Vein endothelial cell (primary cell): ENCODE measurements at places on chromosomes 12 and 14. TPM values are rescaled to one million over a fixed set of nuclear protein-coding genes. Genes with fewer than 3 reads are reported as not detected.

Gene PPP1R36
- 0.65 and 0.67 TPM in 2 replicates for total RNA-seq

Gene A2M
- total RNA-seq = 24.5 and 37.6 TPM in 2 replicates

Gene HCAR3
- not detected in 2 replicates for total RNA-seq

Gene AQP6
- not detected in 2 replicates for total RNA-seq

Gene HVCN1
- total RNA-seq = 1.6 and 2.9 TPM in 2 replicates

Gene SMIM41
- 0.19 TPM in 1 of 2 replicates, not detected in the other for total RNA-seq

Gene PPP1R1A
- total RNA-seq = not detected in 2 replicates

Gene CCDC184
- total RNA-seq = under 0.01 and 0.10 TPM in 2 replicates

Gene RD3L
- total RNA-seq = not detected in 2 replicates

Gene LRR1
- total RNA-seq = 18.0 and 21.3 TPM in 2 replicates

Gene RNF212B
- not detected in 2 replicates for total RNA-seq

Gene RNASE7
- not detected in 2 replicates for total RNA-seq

Gene SCNN1A
- 0.10 and 0.65 TPM in 2 replicates for total RNA-seq

Gene LALBA
- total RNA-seq = not detected in 2 replicates

Gene BCL2L14
- total RNA-seq = not detected in 2 replicates

Gene FAM222A
- total RNA-seq = 0.65 and 0.86 TPM in 2 replicates

Gene ZDHHC22
- under 0.01 TPM in 1 of 2 replicates, not detected in the other for total RNA-seq

Gene PPTC7
- total RNA-seq = 11.8 and 13.9 TPM in 2 replicates

Gene TOMM20L
- total RNA-seq = 0.65 TPM in 1 of 2 replicates, not detected in the other

Gene HCAR2
- total RNA-seq = not detected in 2 replicates

Gene COX8C
- not detected in 2 replicates for total RNA-seq

Gene CRACR2A
- total RNA-seq = 15.7 and 18.3 TPM in 2 replicates

Gene SLC2A13
- total RNA-seq = 4.2 and 6.1 TPM in 2 replicates

Gene HCAR1
- total RNA-seq = under 0.01 and 0.10 TPM in 2 replicates

Gene ACOT6
- total RNA-seq = 0.29 TPM in 1 of 2 replicates, not detected in the other

Gene KRT5
- total RNA-seq = not detected in 2 replicates

Gene CCNT1
- total RNA-seq = 34.9 and 43.1 TPM in 2 replicates

Gene VEZT
- total RNA-seq = 126 and 135 TPM in 2 replicates

Gene SLC25A21
- total RNA-seq = 1.3 and 2.9 TPM in 2 replicates

Gene GRIP1
- under 0.01 and 0.10 TPM in 2 replicates for total RNA-seq

Gene C1S
- 0.48 and 0.98 TPM in 2 replicates for total RNA-seq

Gene SCN8A
- total RNA-seq = 2.5 and 4.9 TPM in 2 replicates

Gene IL22
- total RNA-seq = not detected in 2 replicates

Gene PPP4R3A
- 52.9 and 73.3 TPM in 2 replicates for total RNA-seq

Gene P3H3
- 43.7 and 58.1 TPM in 2 replicates for total RNA-seq

Gene TAS2R8
- total RNA-seq = 0.33 TPM in 1 of 2 replicates, not detected in the other

Gene PLBD1
- total RNA-seq = 0.10 TPM in 1 of 2 replicates, not detected in the other

Gene PIWIL1
- not detected in 2 replicates for total RNA-seq

Gene ZBTB42
- 6.5 and 6.7 TPM in 2 replicates for total RNA-seq

Gene IAPP
- not detected in 2 replicates for total RNA-seq

Gene USP44
- total RNA-seq = 0.96 and 2.0 TPM in 2 replicates

Gene EID3
- total RNA-seq = 6.5 and 11.4 TPM in 2 replicates

Gene CIROP
- total RNA-seq = not detected in 2 replicates

Gene CLEC2B
- 10.5 and 20.3 TPM in 2 replicates for total RNA-seq

Gene SYNDIG1L
- not detected in 2 replicates for total RNA-seq

Gene ANO4
- 0.33 TPM in 1 of 2 replicates, not detected in the other for total RNA-seq

Gene SDSL
- 2.0 and 4.2 TPM in 2 replicates for total RNA-seq

Gene CELA1
- total RNA-seq = not detected in 2 replicates

Gene AMN1
- 13.1 and 17.8 TPM in 2 replicates for total RNA-seq

Gene VWF
- 1,356 and 2,070 TPM in 2 replicates for total RNA-seq

Gene CLEC4A
- not detected in 2 replicates for total RNA-seq

Gene RNU7-1
- total RNA-seq = not detected in 2 replicates

Gene GPR84
- total RNA-seq = 0.38 TPM in 1 of 2 replicates, not detected in the other

Gene KCNK10
- total RNA-seq = not detected in 2 replicates

Gene NTN4
- 288 and 387 TPM in 2 replicates for total RNA-seq

Gene ATP2B1
- 28.1 and 41.5 TPM in 2 replicates for total RNA-seq

Gene SLC6A12
- not detected in 2 replicates for total RNA-seq

Gene KCNA1
- not detected in 2 replicates for total RNA-seq

Gene KRT71
- total RNA-seq = not detected in 2 replicates
